Left lung (tissue), 14 donors: ENCODE measurements at places on chromosomes 5 and 9.
A peak's percentile ranks its signal among the peaks of the same experiment; 100 is the strongest.

- H3K27ac ChIP-seq, result no peak overlapping the region
- no peaks in the 10 kb centered on the region for H3K4me1 ChIP-seq
- H3K27me3 ChIP-seq, result no peaks in the 10 kb centered on the region
- H3K4me3 ChIP-seq, result no peak overlapping the region
- DNase-seq, result no peak
Observed at GRCh38 chr9:8262625-8263622, 463.3 kb upstream of the DMAC1 start.

DNA sequence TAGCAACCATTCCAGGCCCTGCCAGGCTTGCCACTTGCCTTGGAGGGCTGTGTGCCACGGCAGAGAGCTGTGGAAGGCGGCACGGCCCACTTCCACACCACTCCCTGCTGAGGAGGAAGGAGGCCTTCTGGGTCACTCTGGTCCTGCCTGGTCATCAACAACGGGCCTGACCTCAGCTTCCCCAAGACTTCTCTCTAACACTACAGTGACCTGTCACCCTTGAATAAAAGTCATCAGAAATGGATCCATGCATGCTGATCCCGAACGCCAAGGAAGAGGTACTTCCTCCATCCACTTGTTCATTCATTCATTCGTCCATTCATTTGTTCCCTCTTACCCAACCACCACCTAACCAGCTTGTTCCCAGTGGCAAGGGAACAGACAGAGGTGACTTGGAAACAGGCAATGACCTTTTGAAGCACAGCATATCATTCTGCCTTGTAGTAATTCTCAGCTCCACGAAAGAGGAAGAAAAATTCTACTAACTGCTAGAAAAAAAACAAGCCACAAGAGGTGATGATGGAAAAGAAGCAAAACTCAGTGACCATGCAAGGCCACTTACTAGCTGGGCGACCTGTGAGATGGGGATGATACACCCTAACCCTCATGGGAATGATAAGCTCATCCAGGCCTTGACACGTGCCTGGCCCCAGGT, 58.6 kb downstream of the STK10 start:
- H3K27ac ChIP-seq, result peak overlapping the region; percentile 93
- H3K4me1 ChIP-seq, result peaks cover 64% of the 10 kb centered on the region
- no peaks in the 10 kb centered on the region for H3K27me3 ChIP-seq
- H3K36me3 ChIP-seq, result no peaks in the 10 kb centered on the region

- H3K27ac ChIP-seq, result no peak overlapping the region
- H3K4me1 ChIP-seq, result peaks cover 21% of the 10 kb centered on the region
- H3K4me3 ChIP-seq, result no peak overlapping the region
- no peaks in the 10 kb centered on the region for H3K36me3 ChIP-seq
- H3K27me3 ChIP-seq, result peaks cover 44% of the 10 kb centered on the region
Observed at GRCh38 chr5:177402271-177403043, 2.0 kb upstream of the PFN3 start.

DNA sequence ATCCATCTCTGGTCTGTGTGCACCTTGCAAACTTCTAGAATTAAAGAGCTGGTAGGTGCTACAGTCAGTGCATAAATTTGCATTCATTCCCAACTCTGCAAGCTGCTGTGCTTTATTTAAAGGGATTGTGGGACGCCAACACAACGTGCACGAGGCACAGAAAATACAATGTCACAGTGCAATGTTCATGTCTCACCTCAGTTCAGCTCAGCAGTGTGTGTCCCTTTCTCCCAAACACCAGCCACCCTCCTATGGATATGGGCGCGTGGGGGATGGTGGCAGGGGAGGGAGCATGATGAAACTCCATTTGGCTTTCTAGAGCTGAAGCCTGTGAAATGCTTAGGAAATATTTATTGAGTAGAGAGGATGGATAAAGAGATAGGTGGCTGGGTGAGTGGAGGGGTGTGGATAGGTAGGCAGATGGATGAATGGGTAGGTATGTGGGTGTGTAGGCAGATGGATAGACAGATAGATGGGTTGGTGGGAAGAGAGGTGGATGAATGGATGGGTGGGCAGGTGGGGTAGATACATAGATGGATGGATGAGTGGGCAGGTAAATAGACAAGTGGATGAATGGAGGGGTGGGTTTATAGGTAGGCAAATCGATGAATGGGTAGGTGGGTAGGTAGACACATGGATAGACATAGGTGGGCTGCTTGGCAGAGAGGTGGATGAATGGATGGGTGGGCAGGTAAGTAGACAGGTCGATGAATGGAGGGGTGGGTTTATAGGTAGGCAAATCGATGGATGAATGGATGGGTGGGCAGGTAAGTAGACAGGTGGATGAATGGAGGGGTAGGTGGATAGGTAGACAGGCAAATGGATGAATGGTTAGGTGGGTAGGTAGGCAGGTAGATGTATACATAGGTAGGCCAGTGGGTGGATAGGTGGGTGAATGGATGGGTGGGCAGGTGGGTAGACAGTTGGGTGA, 92.7 kb upstream of the FCN2 start:
- H3K36me3 ChIP-seq, result no peaks in the 10 kb centered on the region
- H3K27ac ChIP-seq, result no peak overlapping the region
- H3K4me3 ChIP-seq, result no peak overlapping the region
- DNase-seq, result no peak
- H3K27me3 ChIP-seq, result no peaks in the 10 kb centered on the region
- peaks cover 6% of the 10 kb centered on the region for H3K4me1 ChIP-seq

DNA sequence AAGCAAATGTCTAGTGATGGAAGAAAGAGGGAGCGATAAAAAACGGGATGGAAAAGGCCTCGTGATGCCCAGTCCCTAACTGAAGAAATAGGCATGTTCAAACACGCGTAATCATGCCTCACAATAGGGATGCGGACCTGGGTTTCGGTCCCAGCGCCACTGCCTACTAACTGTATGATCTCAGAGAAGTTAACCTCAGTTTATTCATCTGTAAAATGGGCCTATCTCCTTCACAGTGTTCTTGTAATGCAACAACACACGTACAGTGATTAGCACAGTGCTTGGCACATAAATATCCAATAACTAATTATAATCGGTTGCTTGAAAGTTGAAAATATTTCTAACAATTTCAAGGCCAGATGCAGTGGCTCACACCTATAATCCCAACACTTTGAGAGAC, 181.8 kb downstream of the FANCC start:
- H3K27ac ChIP-seq, result no peak overlapping the region
- no peaks in the 10 kb centered on the region for H3K27me3 ChIP-seq
- no peak overlapping the region for H3K4me3 ChIP-seq
- peaks cover 5% of the 10 kb centered on the region for H3K4me1 ChIP-seq
- peaks cover 6% of the 10 kb centered on the region for H3K36me3 ChIP-seq
- no peak for DNase-seq

- no peak overlapping the region for H3K27ac ChIP-seq
- no peak for DNase-seq
- no peaks in the 10 kb centered on the region for H3K36me3 ChIP-seq
- no peaks in the 10 kb centered on the region for H3K27me3 ChIP-seq
Observed at GRCh38 chr5:125528881-125529280, 782.4 kb upstream of the ZNF608 start.

DNA sequence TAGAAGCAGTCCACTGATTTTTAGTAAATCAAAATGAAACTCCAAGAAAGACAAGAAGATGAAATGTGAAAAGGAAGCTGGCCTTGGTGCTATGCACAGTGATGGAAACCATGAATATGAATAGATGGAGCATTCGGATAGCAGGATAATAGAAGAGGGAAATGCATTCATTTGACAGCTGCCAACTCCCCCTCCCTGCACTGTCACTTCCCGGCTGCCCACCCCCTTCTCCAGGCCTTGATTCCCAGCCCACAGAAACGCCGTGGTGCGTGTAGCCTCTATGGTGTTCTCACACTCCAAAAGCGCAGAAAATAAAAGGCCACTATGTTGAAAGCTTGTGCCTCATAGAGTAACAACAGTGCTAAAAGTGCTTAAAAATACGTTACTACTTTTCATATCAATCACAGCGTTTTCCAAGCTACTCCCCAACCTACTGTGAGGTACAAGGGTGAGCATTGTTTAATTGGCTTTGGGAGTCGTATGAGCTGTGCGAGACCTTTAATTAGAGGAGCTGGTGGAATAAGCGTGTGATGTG, 26.1 kb upstream of the IFNK start:
- H3K27ac ChIP-seq, result no peak overlapping the region
- no peaks in the 10 kb centered on the region for H3K36me3 ChIP-seq
- no peaks in the 10 kb centered on the region for H3K27me3 ChIP-seq
- DNase-seq, result no peak
- peaks cover 10% of the 10 kb centered on the region for H3K4me1 ChIP-seq

GRCh38 chr9:124894035-124894740, 32.3 kb downstream of the ARPC5L start:
- H3K36me3 ChIP-seq, result peaks cover 88% of the 10 kb centered on the region
- no peaks in the 10 kb centered on the region for H3K27me3 ChIP-seq
- H3K4me1 ChIP-seq, result no peaks in the 10 kb centered on the region
- no peak overlapping the region for H3K27ac ChIP-seq

DNA sequence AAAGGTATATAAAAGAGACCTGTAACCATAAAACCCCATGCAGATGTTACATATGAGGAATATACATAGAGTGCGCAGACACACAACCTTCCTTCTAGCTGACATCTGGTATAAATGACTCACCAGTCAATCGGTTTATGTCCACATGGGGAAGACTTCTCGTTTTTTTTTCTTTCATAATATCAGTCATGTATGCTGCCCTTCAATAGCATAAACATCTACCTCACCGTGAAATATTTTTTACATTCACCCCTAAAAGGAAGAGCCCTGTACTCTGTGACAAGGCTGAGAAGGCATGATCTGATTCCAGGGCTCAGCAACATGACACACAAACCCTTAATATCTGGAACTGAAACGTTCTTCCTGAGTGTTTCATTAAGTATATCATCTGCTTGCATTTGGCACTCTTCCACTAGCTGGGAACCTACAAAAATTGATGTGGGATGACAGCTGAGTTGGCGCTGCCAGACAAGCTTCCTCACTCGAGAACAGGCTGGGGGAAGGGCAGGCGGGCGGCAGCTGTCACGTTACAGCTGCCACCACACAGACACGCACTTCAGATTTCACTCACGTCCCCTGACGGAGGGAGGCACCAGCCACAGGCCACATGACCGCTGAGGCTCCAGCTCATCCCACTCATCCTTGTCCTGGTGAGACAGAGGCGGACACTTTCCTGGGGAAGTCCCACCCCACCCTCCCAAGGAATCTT, 74.2 kb downstream of the SHB start:
- no peaks in the 10 kb centered on the region for H3K36me3 ChIP-seq
- H3K27me3 ChIP-seq, result no peaks in the 10 kb centered on the region
- no peak overlapping the region for H3K4me3 ChIP-seq
- peak overlapping the region; percentile 77 for H3K27ac ChIP-seq

DNA sequence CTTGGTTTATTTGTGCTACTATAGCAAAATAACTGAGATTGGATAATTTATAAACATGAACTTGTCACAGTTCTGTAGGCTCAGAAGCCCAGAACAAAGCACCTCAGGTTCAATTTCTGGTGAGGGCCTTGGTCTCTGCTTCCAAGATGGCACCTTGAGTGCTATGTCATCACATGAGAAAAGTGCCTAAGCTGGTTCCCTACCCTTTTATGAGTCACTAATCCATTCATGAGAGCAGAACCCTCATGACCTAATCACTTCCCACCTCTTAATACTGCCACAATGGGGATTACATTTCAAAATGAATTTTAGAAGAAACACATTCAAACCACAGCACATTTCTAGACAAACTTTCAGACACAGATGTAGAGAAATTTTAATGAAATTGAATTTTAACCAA, 98.2 kb upstream of the PRSS3 start:
- H3K27me3 ChIP-seq, result no peaks in the 10 kb centered on the region
- H3K4me1 ChIP-seq, result no peaks in the 10 kb centered on the region
- H3K36me3 ChIP-seq, result no peaks in the 10 kb centered on the region
- DNase-seq, result no peak
- H3K4me3 ChIP-seq, result no peak overlapping the region

GRCh38 chr5:150236981-150237754, 47.3 kb downstream of the SLC6A7 start:
- no peaks in the 10 kb centered on the region for H3K4me1 ChIP-seq
- no peaks in the 10 kb centered on the region for H3K36me3 ChIP-seq
- no peak for DNase-seq
- H3K27ac ChIP-seq, result no peak overlapping the region

DNA sequence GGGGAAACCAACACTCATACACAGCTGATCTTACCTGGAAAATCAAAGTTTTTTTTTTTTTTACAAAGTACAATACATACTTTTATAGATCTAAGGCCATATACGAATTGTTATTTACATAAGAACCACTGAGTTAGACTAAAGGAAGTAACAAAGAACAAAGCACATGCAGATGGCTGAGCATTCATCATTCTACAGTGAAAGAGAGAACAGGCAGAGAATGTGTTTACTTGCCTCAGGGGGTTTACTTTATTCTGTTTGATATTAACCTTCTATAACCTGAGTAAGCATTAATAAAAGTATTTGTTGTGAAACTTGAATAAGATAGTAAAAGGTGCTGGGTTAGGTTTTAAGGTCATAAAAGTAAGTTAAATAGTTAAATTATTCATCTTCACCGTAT, 54.7 kb downstream of the SLC38A9 start:
- no peak for DNase-seq
- no peaks in the 10 kb centered on the region for H3K27me3 ChIP-seq
- no peak overlapping the region for H3K27ac ChIP-seq
- peaks cover 3% of the 10 kb centered on the region for H3K36me3 ChIP-seq

DNA sequence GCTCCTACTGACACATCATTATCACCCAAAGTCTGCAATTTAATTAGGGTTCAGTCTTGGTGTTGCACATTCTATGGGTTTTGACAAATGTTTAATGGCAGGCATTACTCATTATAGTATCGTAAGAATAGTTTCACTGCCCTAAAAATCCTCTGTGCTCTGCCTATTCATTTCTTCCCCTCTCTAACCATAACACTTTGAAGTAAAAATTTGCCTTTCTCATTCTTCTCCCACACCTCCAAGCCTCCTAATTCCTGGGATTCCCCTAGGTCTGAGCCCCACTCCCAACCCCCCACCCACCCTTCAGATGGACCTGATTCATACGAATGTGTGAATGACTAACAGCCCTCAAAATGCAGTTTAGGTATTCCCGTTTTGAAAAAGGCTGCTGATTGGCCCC, 18.4 kb downstream of the ENC1 start:
- no peaks in the 10 kb centered on the region for H3K4me1 ChIP-seq
- no peaks in the 10 kb centered on the region for H3K27me3 ChIP-seq
- H3K4me3 ChIP-seq, result no peak overlapping the region

DNA sequence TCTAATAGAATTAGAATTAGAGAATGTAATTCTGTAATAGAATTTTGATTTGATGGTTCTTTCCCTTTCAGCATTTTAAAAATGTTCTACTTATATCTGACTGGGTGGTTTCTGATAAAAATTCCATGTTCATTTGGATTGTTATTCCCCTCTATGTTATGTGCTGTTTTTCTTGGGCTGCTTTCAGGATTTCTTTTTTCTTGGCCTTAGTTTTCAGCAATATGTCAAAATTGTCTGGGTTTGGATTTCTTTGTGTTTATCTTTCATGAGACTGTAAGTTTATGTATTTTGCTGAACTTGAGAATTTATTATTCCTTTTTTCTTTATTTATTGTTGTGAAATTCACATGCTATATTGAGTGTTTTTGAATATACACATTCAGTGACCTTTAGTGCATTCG, 189.1 kb downstream of the RANBP17 start:
- DNase-seq, result no peak
- no peaks in the 10 kb centered on the region for H3K36me3 ChIP-seq
- H3K27ac ChIP-seq, result no peak overlapping the region
